NCI-H510A (cell line): ENCODE measurements at places on chromosomes 3 and 15.

DNA sequence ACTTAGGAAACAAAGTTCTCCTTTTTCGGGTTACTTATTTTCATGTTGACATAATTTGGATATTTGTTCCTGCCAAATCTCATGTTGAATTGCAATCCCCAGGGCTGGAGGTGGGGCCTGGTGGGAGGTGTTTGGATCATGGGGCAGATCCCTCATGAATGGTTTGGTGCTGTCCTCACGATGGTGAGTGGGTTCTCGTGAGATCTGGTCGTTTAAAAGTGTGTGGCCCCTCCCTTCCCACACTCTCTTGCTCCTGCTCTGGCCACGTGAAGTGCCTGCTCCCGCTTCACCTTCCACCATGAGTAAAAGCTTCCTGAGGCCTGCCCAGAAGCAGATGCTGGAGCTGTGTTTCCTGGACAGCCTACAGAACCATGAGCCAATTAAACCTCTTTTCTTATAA is 43.7 kb upstream of the MCF2L2 start:
- no peak for DNase-seq

GRCh38 chr15:89982315-89983055 is 18.6 kb upstream of the ZNF710 start:
- no peak for DNase-seq

GRCh38 chr3:59810606-59811005 is 760.8 kb upstream of the CFAP20DC start:
- DNase-seq, result no peak

DNA sequence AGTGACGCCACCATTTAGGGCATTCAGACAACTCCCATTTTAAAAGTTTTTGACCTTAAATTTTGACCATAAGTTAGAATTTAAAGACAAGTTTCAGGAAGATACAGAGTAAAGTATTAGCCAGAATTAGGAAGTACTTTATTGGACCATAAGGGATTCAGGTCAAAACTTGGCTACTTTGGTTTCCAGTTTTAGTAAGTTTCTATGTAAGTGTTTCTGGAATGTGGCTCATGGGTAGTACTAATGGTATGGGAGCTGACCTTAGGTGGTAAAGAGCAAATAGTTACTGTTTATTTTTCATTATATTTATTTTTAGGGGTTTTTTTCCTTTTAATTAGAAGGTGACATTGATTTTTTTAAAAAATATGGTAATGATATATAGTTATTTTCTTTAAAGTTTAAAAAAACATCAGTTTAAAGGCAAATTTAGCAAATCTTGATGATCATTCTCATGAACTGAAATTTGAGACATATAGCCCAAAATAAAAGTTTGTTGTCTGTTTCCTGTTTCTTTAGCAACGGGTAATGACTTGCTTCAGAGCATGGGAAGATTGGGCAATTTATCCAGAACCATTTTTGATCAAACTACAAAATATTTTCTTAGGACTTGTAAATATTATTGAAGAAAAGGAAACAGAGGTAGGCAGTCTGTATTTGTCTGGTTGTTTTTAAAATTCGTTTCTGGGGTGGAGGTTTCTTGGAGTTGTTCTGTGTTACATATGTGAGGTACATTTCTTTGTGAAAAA is 34.3 kb downstream of the U2SURP start:
- no peak for DNase-seq

- no peak for DNase-seq
Observed at GRCh38 chr15:46297766-46298165, 662.9 kb downstream of the SQOR start.

GRCh38 chr3:14388201-14388600 is 14.2 kb upstream of the SLC6A6 start:
- DNase-seq, result no peak

- DNase-seq, result no peak
Observed at GRCh38 chr3:65526656-65527055, 512.1 kb downstream of the MAGI1 start.

DNA sequence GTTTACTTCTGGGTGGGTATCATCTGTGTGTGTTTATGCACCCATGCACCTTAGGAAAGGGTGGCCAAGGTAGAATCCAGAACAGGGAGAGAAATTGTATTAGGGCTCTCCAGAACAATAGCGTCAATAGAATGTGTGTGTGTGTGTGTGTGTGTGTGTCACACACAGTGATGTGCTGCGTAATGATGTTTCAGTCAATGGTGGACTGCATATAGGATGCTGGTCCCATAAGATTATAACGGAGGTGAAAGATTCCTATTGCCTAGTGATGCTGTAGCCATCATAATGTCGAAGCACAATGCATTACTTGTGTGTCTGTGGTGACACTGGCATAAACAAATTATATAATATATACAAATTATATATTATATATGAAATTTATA is 69.3 kb upstream of the PRR23C start:
- no peak for DNase-seq

DNA sequence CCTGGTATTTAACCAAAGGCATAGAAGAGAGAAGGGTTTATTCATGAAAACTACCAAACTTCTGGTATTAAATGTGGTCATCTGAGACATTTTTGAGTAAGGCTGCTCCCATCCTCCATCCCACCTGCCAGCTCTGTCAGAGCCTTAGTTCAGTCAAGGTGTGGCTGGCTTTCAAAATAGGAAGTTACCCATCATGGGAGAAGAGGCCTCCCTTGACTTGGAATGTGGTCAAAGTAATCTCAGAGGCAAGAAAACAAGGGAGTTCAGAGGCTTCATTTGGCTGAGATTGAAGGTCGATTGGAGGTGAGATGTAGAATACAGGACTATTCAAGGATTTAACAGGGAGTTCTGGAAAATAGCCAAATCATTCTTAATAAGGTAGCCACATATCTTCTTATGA is 540.4 kb upstream of the ARRDC4 start:
- no peak for DNase-seq
